Right renal pelvis (tissue), 4 donors: ENCODE measurements at places on chromosomes 3 and 15. TPM values are rescaled to one million over a fixed set of nuclear protein-coding genes. Genes with fewer than 3 reads are reported as not detected.

DNA sequence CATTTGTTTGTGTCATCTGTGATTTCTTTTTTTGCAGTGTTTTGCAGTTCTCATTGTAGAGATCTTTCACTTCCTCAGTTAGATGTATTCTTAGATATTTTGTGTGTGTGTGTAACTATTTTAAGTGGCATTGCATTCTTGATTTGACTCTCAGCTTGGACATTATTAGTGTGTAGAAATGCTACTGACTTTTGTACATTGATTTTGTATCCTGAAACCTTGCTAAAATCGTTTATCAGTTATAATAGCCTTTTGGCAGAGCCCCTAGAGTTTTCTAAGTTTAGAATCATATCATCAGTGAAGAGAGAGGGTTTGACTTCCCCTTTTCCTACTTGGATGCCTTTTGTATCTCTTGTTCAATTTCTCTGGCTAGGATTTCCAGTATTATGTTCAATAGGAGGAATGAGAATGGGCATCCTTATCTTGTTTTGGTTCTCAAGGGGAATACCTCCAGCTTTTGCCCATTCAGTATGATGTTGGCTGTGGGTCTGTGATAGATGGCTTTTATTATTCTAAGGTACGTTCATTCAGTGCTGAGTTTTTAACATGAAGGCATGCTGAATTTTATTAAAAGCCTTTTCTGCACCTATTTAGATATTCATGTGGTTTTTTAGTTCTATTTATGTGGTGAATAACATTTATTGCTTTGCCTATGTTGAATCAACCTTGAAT is 211.7 kb downstream of the MBNL1 start:
- no peak for DNase-seq

The CYP1A2 gene
- 0.19 TPM for polyA plus RNA-seq

DNA sequence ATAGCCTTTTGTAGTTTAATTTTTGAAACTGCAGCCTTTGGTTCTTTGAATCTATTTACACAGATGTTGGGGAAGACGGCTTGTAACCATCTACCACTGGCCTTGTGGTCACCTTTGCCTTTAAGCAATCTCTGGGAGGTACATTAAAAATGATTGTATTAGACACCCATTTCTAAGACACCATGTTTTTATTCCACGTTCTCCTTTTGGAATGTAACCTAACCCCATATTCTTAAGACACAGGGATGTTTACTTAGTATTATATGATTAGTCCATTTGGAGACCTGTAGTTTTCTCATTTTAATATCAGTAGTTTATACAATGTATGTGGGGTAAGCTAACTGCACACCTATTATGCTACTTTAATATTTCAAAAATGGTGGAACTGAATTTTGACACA is 175.1 kb upstream of the PLSCR5 start:
- no peak for DNase-seq

The DBR1 gene
- polyA plus RNA-seq, result 24.7 TPM

GRCh38 chr3:8503461-8503860 is 1.8 kb downstream of the LMCD1 start:
- no peak for DNase-seq

DNA sequence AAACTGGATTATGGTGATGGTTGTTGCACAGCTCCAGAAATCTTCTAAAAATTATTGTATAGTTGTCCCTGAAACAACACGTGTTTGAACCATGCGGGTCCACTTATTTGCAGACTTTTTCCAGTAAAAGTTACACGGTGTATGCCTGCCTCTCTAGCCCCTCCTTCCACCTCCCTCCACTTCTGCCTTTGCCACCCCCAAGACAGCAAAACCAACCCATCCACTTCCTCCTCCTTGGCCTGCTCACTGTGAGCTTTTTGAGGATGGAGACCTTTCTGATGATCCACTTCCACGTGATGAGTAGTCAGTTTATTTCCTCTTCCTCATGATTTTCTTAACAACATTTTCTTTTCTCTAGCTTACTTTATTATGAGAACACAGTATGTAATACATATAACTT is 5.4 kb downstream of the CYFIP1 start:
- no peak for DNase-seq

GRCh38 chr15:64560501-64560900 is 100.1 kb downstream of the ZNF609 start:
- DNase-seq, result no peak

DNA sequence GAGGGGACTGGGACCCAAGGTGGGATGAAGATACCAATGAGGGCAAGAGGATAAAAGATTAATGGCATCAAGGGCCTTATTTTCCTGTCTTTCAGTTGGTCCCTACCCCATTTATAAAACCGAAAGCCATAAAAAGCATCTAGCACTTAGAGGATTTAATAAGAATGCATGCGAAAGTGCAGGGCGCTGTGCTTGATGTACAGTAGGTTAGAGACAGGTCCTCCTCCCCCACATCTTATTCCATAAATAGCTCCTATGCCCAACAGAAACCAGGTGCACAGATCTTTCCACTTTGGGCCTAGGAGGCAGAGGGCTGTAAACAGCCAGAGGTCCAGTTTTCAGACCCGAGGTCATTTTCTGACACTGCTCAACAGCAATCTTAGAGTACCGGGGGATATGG is 1.2 kb downstream of the LPCAT4 start:
- DNase-seq, result no peak

- no peak for DNase-seq
Observed at GRCh38 chr3:126679318-126679751, 24.4 kb upstream of the TXNRD3 start.

The CPNE9 gene
- polyA plus RNA-seq, result 0.08 TPM

The BBX gene
- polyA plus RNA-seq, result 68.4 TPM

- DNase-seq, result no peak
Observed at GRCh38 chr3:96991800-96992365, 177.5 kb downstream of the EPHA6 start.

- DNase-seq, result no peak
Observed at GRCh38 chr3:43733459-43734384, 43.0 kb downstream of the ABHD5 start.

The DISP2 gene
- 0.26 TPM for polyA plus RNA-seq

The ARPP21 gene
- 1.7 TPM for polyA plus RNA-seq

DNA sequence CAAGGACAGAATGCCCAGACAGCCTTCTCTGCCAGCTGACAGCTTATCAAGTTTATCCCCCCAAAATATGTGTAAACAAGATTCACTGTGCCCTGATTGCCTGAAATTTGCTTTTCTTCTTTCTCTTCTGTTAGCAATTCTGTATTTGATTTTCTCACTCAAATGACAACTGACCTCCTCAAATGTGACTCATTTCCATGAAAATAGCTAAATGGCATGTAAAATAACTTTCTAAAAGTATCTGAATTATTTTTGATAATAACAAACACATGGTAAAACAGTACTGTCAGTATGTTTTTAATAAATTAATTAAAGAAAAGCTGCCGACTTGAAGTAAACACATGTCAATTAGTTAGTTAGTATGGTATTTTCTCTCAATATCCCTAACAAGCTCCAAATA is 202.3 kb upstream of the STAC start:
- no peak for DNase-seq

GRCh38 chr3:145087038-145087437 is 1073.9 kb downstream of the PLOD2 start:
- DNase-seq, result no peak

DNA sequence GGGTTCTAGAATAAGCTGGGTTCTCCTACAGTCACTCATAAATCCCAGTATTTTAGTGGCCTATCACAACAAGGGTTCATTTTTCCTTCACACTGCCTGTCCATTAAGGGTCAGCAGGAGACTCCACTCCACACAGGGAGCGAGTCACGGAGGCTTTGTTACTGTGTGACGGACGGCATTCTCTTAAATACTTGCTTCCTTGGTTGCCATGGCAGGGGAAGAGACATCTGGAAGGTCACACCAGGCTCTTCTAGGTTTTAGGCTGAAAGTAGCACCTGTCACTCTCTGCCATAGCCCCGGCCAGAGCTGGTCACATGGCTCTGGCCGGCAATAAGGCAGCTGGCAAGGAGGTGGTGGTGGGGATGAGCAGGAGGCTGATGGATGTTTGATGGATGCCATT is 89.4 kb upstream of the ANKRD34C start:
- no peak for DNase-seq

DNA sequence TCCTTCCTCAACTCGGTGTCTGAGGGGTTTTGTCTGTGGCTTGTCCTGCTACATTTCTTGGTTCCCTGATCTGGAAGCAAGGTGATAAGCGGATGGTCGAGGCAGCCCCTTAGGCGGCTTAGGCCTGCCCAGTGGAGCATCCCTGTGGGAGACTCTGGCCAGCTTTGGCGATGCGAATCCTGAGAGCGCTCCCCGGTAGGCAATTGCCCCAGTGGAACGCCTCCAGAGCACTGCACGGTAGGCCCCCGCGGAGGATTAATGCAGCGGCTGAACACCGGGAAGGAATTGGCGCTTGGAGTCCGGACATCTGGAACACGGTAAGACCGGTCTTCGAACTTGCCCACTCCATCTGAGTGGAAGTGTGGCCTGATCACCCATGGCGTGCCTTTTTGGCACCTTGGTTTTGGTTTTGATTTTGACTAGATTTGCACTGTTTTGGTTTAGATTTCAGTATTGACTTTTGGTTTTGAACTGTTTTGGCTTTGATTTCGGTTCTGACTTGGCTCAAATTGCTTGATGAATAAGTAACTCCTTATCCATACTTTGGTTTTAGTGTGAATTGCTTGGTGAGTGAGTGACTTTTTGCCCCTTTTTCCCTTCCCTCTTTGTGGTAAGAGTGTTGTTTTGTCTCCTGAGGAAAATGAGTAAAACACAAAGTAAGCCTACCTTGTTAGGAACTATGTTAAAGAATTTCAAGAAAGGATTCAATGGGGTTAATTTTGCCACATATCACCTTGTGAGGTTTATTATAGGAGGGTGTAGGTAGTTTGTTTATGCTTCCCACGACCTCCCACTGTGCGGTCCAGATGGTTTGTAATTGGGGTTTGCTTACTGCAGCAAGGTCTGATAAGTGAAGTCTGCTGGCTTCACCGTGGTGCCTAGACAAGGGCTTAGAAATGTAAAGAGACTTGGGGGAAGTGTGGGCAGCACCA is 27.1 kb upstream of the GPR156 start:
- DNase-seq, result no peak

DNA sequence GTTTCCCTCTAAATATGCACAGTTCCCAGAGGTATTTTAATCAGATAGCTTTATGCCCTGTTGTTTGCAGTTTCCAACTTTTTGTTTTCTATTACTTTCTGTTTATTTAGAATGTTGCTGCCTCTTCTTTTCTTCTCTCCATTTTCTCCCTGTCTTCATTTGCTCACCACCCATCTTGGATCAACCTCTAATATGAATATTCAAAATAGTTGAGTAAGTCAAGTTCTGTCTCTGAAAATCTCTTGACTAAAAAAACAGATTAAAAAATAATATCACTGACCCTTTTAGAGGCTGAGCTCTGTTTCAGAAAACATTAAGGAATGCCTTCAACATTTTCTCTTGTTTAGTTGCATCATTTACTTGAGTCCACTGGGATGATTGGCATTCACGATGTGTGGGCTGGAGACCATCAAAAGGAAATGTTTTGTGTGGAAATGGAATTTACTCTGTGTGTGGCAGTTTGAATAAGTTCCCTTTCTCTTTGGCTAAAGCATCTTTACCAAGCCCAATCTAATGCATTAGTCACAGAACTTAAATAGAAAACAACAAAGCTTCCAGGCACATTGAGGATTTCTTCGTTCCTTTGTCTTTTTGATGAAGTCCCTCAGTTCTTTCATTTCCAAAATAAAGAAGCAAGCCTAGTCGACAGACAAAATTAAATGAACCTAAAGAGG is 633.9 kb upstream of the TGFBR2 start:
- no peak for DNase-seq

DNA sequence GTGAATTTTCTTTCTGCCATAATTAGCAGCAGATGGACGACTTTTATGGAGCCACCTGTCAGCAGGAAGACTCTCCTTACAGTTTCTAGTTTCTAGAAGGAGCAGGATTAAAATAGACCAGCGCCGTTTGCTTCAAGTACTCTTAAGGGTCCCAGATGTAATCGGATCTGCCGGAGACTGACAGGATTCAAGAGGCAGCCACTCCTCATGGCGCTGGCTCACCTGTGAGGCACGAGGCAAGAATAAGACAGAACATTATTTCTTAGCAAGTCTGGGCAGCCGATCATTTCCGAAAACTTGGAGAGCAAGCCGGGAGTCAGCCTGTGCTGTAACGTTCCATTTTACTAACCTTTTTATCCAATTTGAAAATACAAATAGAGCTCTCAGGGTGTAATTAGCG is 410.4 kb upstream of the RORA start:
- no peak for DNase-seq

DNA sequence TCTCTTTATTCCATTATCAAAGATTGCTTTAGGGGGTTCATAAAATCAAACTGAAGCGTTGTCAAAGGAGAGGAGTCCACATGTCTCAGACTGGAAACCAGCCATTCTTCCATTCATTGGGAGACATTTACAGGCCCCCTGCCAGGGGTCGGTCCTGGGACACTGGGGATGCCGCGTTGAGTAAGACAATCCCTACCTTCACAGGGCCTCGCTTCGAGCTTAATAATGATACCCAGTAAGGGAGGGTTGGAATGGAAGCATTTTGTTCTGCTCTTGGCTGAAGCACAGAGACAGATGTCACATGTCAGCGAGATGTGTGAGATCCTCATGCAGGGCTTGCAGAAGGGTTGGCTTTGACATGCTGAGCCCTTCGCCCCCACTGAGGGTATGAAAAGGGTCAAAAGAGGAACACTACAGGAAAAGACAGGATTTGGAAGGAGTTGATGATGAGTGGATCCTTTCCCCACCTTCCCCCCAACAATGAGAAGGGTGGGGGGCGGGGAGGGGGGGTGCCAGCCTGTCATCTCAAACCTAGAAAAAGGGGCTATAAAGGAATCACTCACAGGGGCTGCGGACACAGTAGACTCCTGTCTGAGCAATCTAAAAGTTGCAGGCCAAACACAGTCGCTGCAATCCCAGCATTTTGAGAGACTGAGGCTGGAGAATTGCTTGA is 25.6 kb upstream of the ARL8B start:
- DNase-seq, result peak; percentile 16

- DNase-seq, result no peak
Observed at GRCh38 chr3:74500257-74500656, 114.2 kb downstream of the CNTN3 start.

GRCh38 chr3:56887402-56888025 is 85.8 kb upstream of the ARHGEF3 start:
- no peak for DNase-seq

- no peak for DNase-seq
Observed at GRCh38 chr3:76527773-76528172, 512.1 kb upstream of the ROBO2 start.

The ATP13A5 gene
- polyA plus RNA-seq, result 0.08 TPM
